Right lung (tissue), 10 donors: ENCODE measurements at places on chromosomes 3 and 15.

GRCh38 chr15:25931851-25932250, 68.7 kb upstream of the ATP10A start:
- no peak for DNase-seq

DNA sequence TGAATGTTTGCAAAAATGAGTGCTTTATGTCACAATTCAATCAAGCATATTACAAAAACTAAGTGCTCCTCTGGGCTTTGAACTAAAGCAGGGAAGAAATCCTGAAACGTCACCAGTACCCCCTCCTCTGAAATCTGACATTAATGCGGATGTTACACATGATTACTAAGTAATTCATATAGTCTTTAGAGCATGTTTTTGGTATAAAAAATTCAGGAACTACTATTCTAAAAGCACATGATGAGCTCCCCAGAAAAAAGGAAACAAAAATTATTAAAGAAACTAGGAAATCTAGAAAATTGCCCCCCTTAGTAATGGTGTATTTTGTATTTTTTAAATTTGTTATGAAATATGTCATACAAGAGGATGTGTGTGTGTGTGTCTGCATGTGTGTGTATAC, 87.7 kb downstream of the MYO5A start:
- DNase-seq: no peak

DNA sequence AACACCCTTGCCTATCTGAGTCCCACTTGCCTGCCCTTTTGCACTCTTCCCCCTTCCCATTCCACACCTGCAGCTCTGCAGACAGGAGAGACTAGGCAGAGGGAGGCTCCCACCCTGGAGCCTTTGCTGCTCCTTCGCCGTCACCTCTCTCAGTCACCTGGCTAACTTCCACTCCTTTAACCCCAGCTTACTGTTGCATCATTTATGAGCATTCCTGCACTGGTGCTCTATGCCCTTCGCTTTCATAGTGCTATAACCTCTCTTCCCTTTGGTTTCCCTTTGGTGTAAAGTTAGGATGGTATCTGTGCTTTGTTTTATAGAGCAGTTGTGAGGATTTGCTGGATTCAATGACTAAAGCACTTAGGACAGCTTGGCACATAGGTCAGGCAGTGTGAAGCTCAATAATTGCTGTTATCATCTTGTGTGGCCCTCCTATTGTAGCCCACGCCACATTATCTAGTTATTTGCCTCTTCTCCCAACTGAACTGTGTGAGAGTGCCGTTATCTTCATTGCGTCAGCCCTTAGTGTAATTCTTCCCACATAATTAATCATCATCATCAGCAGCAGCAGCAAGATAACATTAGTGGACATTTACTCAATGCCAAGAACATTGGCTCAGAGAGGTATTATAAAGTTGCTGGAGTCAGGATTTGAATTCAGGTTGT, 253.9 kb downstream of the CACNA2D3 start:
- DNase-seq: no peak

DNA sequence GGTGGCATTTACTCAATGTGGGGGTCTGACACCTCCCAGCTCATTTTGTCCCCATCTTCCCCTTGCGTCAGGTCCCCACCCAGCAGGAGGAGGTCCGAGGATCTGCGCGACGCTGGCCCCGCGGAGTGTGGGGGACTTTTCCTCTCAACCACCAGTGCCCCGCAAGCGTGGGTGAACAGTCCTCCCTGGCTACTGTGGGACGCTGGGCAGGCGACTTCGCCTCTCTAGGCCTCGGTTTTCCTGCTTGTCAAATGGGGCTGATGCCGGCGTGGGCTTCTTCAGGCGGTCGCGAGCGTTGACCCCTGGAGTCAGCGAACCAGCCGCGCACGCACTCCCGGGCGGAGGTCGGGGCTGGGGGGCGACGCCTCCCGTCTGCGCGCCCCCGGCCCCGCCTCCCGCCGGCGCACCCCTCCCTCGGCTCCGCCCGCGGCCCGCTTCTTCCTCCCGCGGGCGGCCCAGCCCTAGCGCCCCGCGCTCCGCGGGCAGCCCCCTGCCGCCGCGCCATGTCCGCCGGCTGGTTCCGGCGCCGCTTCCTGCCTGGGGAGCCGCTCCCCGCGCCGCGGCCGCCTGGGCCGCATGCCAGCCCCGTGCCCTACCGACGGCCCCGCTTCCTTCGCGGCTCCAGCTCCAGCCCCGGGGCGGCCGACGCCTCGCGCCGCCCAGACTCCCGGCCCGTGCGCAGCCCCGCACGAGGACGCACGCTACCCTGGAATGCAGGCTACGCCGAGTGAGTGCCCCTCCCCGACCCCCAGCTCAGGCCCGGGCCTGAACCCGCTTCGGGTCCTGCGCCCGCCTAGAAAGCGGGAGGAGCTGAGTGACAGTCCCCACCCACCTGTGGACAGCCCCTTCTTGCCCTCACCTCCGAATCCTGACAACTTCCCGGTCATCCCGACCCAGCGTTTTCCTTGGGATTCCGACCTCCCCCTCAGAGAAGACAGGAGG, at the start of gene PPM1M:
PPM1M (plus strand) TSS at position 438 of the 942 bp plus-strand sequence; CDS start at position 504, 66 bp downstream.
- DNase-seq: no peak

DNA sequence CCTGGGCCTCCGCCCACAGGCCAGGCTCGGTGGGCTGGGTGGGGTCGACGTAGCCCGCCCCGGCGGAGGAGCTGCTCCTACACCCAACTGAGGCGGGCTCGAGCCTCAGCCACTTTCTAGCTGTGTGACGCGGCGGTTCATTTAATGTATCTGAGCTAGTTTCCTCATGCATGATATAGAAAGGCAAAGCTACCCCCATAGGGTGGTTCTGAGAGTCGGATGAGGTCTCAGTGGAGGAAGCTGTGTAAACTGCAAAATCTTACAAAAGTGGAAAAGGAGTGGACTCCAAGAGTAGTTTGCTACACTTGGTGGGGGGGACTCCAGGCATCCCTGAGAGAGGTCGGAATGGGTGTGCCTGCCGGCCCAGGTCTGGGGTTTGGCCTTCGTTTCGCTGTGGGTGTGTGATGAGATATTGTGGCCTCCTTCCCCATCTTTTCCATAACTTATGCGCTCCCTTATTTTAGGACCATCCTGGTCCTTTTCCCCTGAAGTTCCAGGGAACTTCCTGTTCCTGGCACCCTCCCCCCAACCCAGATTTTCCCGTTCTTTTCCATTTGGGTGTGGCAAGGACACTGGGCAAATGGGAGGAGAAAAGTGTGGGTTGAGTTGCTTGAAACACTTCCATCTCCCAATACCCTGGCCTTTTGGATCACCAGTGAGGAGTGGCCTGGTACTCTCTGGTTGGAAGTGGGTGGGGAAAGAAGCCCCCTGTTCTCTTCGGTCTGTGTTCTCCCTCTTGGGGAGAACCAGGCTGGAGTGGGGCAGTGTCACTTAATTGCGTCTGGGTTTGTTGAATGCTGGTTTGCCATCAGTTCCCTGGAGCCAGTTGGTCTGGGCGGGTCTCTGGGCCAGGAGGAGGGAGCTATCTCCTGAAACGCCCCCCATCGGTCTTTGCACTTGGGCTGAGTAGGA, 1.1 kb downstream of the PDIA5 start:
- no peak for DNase-seq

- no peak for DNase-seq
Measured at GRCh38 chr3:142574665-142575064, 3.9 kb downstream of the ATR start.

GRCh38 chr3:99066863-99067262, 165.4 kb upstream of the DCBLD2 start:
- no peak for DNase-seq

GRCh38 chr15:72281713-72282112, 9.4 kb upstream of the PARP6 start:
- DNase-seq: no peak

DNA sequence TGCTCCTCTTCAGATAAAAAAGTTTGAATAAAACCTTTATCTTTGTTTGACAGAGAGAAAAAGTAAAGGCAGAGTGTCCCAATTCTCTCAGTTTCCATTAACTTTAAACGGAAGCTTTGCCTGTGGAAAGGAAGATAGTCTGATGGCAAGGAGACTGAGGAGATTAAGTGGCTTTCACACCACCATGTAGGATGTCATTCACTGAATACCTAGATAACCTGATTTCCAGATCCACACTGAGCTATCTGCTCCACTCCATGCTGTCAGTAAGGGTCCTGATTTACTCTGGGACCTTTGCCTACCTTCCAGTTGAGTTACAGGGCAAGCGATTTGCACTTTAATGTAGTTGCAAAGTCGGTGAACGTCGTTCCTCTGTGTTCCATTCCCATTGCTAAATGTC, 233.4 kb upstream of the TBL1XR1 start:
- no peak for DNase-seq

DNA sequence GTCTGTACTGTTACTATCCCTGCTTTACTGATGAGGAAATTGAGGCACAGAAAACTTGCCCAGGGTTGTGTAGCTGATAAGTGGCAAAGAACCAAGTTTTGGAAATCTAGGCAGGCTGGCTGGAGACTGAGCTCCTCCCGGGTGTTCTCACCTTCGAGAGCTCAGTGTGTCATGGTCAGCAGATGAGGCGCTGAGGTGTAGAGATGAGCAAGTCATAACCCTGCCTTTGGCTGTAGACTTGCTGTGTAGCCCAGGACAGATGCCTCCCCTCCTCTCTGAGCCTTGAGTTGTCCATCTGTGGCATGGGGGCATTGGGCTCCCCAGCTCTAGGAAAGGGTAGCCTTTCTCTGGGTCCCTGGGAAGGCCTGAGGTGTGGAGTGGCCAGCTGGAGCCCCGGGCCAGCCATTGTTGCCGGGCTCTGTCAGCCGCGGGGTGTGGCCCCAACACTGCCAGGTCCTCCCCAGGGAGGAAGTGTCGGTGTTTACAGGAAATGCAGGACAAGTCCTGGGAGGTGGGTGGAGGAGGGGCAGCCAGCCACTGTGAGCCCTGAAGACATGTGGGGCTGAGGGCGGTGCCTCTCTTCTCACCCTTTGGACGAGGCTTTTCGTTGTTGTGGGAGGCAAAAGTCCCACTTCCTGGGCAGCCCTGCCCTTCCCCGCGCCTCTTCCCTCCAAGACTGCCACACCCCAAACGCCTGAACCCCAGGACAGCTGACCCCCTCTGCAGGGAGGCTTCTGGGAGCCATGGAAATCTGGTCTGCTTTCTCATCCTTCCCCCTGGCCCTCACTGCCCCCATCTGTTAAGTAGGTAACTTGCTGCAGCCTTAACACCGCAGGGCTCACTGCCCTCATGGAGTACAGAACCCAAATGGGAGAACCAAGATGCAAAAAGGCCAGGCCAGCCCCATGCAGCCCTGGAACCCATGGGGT, 29.1 kb downstream of the FGD5 start:
- DNase-seq: no peak

DNA sequence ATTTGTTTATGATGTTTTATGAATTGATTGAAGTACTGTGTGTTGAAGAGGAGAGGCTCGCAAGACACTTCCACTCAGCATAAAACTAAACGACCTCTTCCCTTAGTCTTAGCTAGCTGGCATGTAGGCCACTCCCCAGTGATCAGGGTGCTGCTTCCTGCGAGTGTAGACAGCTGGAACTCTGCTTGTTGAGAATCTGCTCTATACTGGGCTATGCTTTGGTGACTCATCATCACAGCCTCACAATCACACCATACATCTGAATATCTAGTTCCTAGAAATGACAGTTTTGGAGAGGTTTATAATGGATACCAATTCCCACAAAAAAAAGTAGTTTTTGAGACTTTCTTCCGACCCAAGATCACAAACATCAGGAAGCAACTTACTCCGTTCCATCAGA, 1.5 kb upstream of the SLC24A5 start:
- DNase-seq: no peak

GRCh38 chr15:75136118-75136517, 65.6 kb upstream of the C15orf39 start:
- DNase-seq: no peak

DNA sequence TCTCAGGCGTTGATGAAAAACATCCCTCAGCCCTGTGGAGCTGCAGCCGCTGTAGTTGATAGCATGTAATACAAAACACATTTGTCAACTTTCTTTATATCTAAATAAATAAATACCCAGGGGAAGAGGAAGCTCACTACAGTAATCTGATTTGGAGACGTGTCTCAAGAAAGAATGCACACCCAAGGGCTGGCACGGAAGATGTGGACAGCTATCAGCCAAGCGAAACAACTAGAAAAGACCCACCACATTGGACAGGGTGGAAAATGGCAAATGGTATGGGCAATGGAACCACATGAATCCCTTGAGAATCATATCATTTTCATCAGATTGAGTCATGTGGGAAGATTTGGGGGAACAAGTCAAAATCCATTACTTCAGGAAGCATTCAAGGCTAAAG, 43.1 kb upstream of the ALDH1A3 start:
- DNase-seq: no peak

- DNase-seq: no peak
Measured at GRCh38 chr15:63698692-63699091, 101.5 kb downstream of the FBXL22 start.

DNA sequence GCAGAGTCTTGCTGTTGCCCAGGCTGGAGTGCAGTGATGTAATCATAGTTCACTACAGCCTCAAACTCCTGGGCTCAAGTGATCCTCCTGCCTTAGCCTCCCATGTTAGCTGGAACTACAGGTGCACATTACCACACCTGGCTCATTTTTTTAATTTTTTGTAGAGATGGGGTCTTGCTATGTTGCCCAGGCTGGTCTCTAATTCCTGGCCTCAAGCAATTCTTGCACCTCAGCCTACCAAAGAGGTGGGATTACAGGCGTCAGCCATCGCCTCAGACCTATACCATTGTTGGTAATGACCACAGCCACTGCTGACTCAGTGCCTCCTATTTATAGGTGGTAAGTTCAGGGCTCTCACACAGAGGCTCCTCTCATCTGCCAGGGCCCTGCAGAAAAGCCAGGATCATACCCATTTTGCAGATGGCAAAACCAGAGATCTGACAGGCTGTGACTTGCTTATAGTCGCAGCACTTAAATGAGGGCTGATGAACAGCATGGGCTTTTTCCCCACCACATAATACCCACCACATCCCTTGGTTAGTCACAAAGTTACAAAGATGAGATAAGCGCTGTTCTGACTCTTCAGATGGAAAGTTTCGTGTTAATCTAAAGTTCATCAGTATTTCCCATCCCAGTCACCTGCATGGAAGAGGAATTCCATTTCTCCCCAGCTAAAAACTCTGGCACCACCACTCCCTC, 21.8 kb upstream of the SPATA12 start:
- DNase-seq: no peak

DNA sequence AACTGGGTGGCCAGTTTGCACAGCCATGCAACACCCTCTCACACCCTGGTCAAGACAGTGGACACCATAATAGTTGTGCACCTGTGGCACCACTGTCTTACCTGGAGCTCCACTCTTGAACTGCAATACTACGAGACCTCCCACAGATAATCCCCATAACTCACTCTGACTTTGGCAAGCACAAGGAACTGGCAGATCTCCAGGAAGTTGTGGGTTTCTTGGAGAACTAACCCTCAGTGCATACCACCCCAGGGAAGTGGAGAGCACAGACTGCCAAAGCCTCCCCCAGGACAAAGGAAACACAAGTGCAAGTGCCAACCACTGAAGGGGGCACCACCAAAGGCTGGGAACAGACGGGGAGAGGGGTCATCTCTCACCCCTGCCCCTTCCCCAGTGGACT, 318.6 kb downstream of the SUCLG2 start:
- no peak for DNase-seq

- DNase-seq: no peak
Measured at GRCh38 chr3:177294221-177294620, 96.9 kb upstream of the TBL1XR1 start.

- no peak for DNase-seq
Measured at GRCh38 chr3:56192001-56192400, 276.3 kb downstream of the ERC2 start.

GRCh38 chr15:38745626-38746025, 181.0 kb upstream of the RASGRP1 start:
- DNase-seq: no peak
